Thyroid gland (tissue), 4 donors: ENCODE measurements at places on chromosomes 12 and 14. TPM values are rescaled to one million over a fixed set of nuclear protein-coding genes. Genes with fewer than 3 reads are reported as not detected.

GRCh38 chr12:3959799-3960560 is 86.8 kb upstream of the PARP11 start:
- no peak for DNase-seq

DNA sequence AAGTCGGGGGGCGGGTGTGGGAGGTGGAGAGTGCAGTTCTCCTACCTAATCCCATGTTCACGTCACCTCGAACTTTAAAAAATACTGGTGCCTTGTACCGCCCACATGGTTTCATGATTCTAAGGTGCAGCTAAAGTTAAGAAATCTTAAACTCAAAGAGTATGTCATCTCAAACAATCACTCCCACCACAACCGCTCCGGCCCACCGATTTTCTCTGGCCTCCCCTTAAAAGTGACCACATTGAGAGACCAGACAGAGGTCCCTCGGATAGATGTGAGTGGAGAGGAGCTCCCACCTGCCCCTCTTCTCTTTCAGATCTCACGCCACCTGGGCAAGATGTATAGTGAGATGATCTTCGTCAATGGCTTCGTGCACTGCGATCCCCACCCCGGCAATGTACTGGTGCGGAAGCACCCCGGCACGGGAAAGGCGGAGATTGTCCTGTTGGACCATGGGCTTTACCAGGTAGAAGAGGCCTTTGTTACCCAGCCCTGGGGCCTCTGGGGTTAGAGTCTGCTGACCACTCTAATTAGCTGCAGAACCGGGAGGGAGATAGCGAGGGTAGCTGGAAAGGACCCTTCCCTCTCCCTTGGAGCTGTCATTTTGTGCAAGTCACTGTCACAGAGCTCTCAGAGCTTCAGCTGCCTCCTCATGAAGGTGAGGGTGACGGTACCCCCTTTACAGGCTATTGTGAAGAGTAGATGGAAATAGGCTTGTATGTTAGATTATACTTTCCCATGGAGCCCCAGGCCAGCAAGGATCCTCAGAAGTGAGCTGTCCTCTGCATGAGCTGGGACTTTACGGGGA is 124.4 kb downstream of the ADCK1 start:
- no peak for DNase-seq

DNA sequence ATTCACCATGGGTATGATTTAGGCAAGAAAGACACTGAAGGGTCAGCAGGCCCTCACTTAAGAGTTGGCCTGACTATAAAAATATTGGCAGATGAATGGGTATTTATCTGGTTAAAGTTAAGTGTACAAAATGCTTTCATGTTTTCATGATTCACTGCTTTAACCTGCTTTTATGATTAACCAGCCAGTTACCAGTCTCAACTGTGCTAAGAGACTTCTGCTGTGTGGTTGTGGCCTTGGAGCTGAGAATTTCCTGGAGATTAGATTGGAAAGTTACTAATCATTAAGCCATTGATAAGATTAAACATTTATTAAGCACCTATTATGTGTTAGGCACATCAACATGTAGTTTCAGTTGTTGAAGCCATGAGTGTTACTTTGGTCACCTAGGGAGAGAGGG is 68.9 kb downstream of the RASSF8 start:
- DNase-seq: no peak

Gene RHOJ
- 23.0 TPM for total RNA-seq

Gene TOX4
- total RNA-seq: 68.2 TPM
